ENCODE measurements at places on chromosomes 12 and 14. TPM values are rescaled to one million over a fixed set of nuclear protein-coding genes. Genes with fewer than 3 reads are reported as not detected.

MRPS35 gene
- total RNA-seq, result 58.1 TPM

PFKM gene
- total RNA-seq, result 87.3 TPM

- no peak for DNase-seq
Measured at GRCh38 chr14:32542507-32542906, 213.4 kb downstream of the AKAP6 start.

GRCh38 chr12:60269611-60270269 is 673.9 kb downstream of the SLC16A7 start:
- DNase-seq, result no peak

GRCh38 chr14:84622357-84622756 is 907.6 kb upstream of the FLRT2 start:
- DNase-seq, result no peak

- DNase-seq, result no peak
Measured at GRCh38 chr12:112969547-112970306, 8.6 kb upstream of the OAS2 start.

GRCh38 chr12:104599272-104600035 is 142.7 kb downstream of the CHST11 start:
- no peak for DNase-seq

GRCh38 chr14:56797003-56797568 is 13.2 kb downstream of the OTX2 start:
- no peak for DNase-seq

DNA sequence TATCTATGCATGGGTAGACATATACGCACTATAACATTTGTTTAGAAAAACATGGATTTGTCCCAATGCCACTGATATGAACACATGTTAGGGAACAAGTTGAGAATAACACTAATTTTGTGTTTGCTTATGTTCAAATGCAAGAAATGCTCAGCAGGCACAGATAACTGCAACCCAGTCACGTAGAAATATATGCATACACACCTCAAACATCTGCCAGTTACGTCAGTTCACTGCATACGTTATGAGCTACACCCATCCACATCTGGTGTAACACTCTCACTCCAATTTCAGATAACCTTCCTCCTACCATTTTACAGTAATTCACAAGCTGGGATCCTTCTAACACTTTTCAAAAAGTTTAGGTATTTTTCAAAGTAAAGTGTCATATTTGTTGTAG is 10.7 kb downstream of the PAWR start:
- no peak for DNase-seq

- DNase-seq, result no peak
Measured at GRCh38 chr14:32509632-32510187, 180.6 kb downstream of the AKAP6 start.

DNA sequence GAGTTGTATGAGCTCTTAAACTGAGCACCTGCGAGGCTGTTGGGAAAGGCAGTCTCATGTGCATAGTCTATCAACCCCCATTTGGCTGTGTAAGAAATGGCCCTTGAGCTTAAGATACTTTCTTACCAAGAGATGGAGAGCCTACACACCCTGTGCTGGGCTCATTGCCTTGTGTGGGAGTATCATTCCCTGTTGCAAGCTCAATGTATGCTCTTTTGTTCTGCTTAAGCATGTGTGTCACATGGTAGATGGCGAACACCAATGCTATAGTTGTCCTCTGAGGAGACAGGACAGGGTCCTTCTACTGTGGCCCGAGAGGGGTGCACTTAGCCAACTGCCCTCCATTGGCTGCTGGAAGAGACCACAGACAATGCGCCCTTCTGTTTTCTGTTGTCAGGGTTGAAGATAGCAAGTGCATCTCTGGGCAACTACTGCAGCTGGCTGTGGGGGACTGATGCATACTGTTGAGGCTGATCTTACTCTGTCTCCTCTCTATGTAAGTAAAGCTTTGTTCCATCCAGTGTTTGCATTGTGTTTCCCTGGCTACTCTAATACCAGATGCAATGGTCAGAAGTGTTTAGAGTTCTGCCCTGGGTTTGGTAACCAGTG is 79.5 kb downstream of the PTPRB start:
- no peak for DNase-seq

- DNase-seq, result no peak
Measured at GRCh38 chr12:55720894-55721444, 776 bp downstream of the RDH5 start.
